ENCODE measurements at places on chromosomes 11 and 22.

GRCh38 chr22:49632199-49633009, 195.3 kb downstream of the BRD1 start:
- no peak for DNase-seq

GRCh38 chr22:45972889-45973253, 4.1 kb downstream of the WNT7B start:
- no peak for DNase-seq

- no peak for DNase-seq
Measured at GRCh38 chr11:102488208-102488607, 35.6 kb upstream of the TMEM123 start.

GRCh38 chr22:17121233-17122195, at the start of gene TMEM121B:
TMEM121B (minus strand) TSS chr22:17121360; CDS start chr22:17121127, 233 bp downstream.
- no peak for DNase-seq

DNA sequence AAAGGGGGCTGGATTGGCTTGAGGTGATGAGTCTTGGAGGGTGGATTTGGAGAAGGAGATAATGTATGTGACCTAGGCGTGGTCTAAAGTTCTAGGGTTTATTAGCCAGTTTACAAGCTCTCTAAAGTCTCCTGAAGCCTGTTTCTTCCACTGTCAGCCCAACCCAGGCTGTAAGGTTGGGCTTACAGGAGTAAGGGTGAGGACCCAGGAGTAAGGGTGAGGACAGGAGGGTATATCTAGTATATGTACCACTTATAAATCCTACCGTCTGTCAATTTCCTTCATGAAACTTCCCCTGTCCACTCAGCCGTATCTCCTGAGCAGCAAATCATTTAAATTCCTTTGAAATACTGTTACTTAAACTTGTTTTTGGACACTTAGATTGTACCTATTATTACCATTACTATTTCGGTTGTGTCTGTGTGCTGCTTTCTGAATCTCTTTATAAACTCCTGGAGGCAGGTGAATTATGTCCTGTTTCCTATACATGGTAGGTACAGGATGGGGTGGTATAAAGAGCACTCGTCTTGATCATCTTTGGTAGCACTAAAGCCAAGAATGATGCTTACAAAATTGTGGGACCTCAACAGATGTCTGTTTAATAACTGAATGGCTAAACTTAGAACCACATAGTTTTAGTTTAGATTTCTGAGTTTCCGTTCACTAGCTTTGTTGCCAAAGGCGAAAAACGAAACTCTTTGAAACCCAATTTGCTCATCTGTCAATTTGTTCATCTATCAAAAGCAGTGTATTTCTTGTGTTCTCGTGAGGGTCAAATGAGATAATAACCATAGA, 192.0 kb downstream of the GRIK4 start:
- DNase-seq = no peak

DNA sequence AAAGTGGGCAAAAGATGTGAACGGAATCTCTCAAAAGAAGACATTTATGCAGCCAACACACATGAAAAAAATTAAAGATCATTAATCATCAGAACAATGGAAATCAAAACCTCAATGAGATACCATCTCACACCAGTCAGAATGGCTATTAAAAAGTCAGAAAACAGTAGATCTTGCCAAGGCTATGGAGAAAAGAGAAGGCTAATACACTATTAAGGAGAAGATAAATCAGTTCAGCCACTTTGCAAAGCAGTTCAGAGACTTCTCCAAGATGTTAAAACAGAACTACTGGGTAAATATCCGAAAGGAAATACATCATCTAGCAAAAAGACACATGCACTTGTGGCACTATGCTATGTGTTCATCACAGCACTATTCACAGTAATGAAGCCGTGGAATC, 388.2 kb upstream of the LUZP2 start:
- DNase-seq = no peak

- no peak for DNase-seq
Measured at GRCh38 chr11:86800076-86800959, at the start of gene PRSS23. PRSS23 (plus strand) TSS chr11:86800542; CDS start chr11:86807644, 7,102 bp downstream.

DNA sequence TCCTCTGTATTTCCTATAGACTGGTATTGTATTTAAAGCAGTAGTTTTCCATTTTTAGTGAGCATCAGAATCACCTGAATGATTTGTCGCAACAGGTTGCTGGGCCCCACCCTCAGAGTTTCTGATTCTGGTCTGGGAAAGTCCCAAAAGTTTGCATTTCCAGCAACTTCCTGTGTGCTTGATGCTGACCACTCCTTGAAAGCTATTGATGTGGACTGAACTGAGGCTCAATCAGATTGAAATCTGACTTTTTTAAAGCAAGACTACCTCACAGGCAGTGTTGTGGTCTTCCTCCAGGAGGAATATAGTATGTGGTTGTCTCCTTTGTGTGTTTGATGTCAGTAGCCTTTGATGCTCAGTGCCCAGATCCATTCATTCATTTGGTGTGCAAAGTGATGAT, 17.2 kb upstream of the MPZL2 start:
- DNase-seq = no peak

- no peak for DNase-seq
Measured at GRCh38 chr11:2584812-2585565, 114.8 kb downstream of the KCNQ1OT1 start.

DNA sequence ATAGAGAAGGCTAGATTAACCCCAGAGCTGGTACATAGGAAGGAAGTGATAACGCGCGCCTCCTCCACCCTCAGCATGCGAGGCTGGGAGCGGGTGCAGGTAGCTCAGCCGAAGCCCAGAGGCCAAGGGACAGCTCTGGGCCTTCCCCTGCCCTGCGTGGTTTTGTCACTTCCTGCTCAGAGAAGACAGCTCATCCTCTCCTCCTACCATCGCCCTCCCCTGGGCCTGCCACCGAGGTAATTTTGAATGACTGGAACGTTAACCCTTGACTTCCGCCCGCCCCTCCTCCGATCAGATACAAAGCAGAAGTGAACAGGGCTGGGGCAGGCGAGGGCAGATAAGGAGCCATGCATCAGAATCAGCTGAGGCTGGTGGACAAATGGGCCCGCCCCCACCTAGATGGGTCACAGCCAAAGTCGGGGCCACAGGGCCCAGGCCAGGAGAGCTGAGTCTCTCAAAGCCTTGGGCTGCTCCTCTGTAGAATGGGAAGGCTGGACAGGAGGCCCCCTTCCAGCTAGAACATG, 1.6 kb downstream of the RAC2 start:
- DNase-seq = peak; percentile 76

- no peak for DNase-seq
Measured at GRCh38 chr11:60900673-60901404, 5.5 kb downstream of the PRPF19 start.

DNA sequence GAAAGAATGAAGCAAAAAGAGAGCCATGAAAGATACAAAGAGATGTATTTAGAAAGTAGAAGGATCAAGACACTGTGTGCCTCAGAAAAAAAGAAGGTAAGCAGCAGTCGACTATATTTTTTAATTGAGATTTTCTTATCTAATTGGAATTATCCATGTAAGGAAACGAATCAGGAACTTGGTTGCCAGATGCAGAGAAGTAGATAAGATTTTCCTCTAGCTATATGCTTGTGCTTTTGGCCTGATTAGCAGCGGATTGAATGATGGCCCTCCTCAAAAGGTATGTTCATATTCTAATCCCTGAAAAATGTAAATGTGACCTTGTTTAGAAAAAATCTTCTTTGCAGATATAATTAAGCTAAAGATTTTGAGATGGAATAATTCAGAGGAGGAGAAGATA, 43.9 kb upstream of the CARD18 start:
- no peak for DNase-seq
